ENCODE measurements at places on chromosomes 6 and 20. TPM values are rescaled to one million over a fixed set of nuclear protein-coding genes. Genes with fewer than 3 reads are reported as not detected.

C6orf15 gene
- total RNA-seq: not detected

IL22RA2 gene
- total RNA-seq: not detected

FOXS1 gene
- not detected for total RNA-seq

TTK gene
- total RNA-seq: 28.4 TPM

HLA-DRA gene
- 58.1 TPM for total RNA-seq

PTCRA gene
- not detected for total RNA-seq

TCF15 gene
- not detected for total RNA-seq

MRPL18 gene
- 53.9 TPM for total RNA-seq

MAS1 gene
- total RNA-seq: not detected

SLC22A2 gene
- total RNA-seq: not detected

ME1 gene
- not detected for total RNA-seq

SLC17A2 gene
- total RNA-seq: not detected

BANF2 gene
- total RNA-seq: not detected

C20orf144 gene
- 0.22 TPM for total RNA-seq

TRDN gene
- total RNA-seq: not detected

PI16 gene
- 2.8 TPM for total RNA-seq

LY6G6C gene
- not detected for total RNA-seq

TBC1D32 gene
- 9.9 TPM for total RNA-seq

RNF182 gene
- not detected for total RNA-seq

SLC24A3 gene
- not detected for total RNA-seq

GPLD1 gene
- total RNA-seq: not detected

RNF144B gene
- 2.2 TPM for total RNA-seq

LY86 gene
- 25.3 TPM for total RNA-seq

KIF3B gene
- 12.2 TPM for total RNA-seq

ANKRD6 gene
- total RNA-seq: 7.8 TPM

LKAAEAR1 gene
- total RNA-seq: 0.45 TPM

BTN1A1 gene
- not detected for total RNA-seq

RUNX2 gene
- total RNA-seq: 3.8 TPM

RIPOR3 gene
- total RNA-seq: not detected

PXDC1 gene
- total RNA-seq: not detected

TNXB gene
- total RNA-seq: 4.8 TPM

PAK5 gene
- not detected for total RNA-seq

HCK gene
- total RNA-seq: not detected

TSHZ2 gene
- total RNA-seq: 10.3 TPM

LST1 gene
- 67.8 TPM for total RNA-seq

PRDM13 gene
- not detected for total RNA-seq

GNMT gene
- total RNA-seq: 0.94 TPM

GUCA1A gene
- not detected for total RNA-seq

NOX3 gene
- not detected for total RNA-seq

UNC5CL gene
- total RNA-seq: 1.4 TPM

CLPSL2 gene
- total RNA-seq: not detected

ARMC2 gene
- 5.8 TPM for total RNA-seq

SLC29A1 gene
- total RNA-seq: 23.1 TPM

CASS4 gene
- total RNA-seq: 5.9 TPM

EDN1 gene
- not detected for total RNA-seq

ASIP gene
- total RNA-seq: not detected

SMPDL3A gene
- 0.17 TPM for total RNA-seq

SOX18 gene
- total RNA-seq: 0.28 TPM

DOK5 gene
- total RNA-seq: 0.41 TPM

TBXT gene
- total RNA-seq: not detected

CCN5 gene
- not detected for total RNA-seq

FRMD1 gene
- not detected for total RNA-seq

COL20A1 gene
- total RNA-seq: not detected

MOG gene
- not detected for total RNA-seq

WASF1 gene
- 0.72 TPM for total RNA-seq

SLC26A8 gene
- not detected for total RNA-seq

GNAS-AS1 gene
- 0.89 TPM for total RNA-seq
